ENCODE measurements at places on chromosomes 1 and 21.

- no peak for DNase-seq
These were observed 57.6 kb downstream of the SPSB1 start for GRCh38 chr1:9350013-9350908.

DNA sequence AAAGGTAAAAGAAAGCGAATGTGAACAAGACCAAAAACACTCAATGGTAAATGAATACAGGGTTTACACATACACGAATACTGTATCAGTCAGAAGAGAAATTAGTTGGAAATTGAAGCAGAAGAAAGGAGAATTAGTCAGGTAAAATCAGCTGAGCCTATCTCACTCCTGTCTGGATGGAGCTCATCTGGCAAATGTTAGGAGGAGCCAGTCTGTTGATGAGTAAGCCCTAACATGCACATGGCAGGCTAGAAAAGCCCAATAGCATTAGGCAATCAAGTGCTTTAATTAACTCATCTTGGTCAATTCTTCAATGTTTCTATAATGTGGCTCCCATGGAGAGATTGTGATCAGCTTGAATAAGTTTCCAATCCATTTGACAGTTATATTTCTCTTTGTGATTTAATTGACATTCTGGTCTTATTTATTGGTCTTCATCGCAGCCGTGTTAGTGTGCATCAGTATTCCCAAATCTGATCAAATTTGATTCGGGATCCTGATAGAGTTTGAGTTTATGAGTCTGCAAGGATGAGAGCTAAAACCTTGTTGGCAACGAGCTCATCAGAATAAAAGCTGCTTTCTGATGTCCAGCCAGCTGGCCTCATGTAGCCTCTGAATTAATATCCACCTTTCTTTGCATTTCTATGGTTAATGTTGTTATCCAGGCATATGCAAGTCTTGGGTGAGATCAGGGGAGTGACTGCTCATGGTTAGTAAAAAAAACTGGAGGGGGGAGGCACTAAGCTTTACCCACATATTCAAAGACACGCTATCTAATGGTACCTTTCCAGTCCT lies 22.1 kb upstream of the KCNA10 start:
- DNase-seq: no peak

GRCh38 chr1:218078916-218079315 lies 206.2 kb upstream of the RRP15 start:
- DNase-seq: no peak

- DNase-seq: no peak
These were observed 9.5 kb downstream of the JAK1 start for GRCh38 chr1:64956733-64957441.

GRCh38 chr21:46569081-46569480 lies 35.8 kb downstream of the S100B start:
- no peak for DNase-seq

- no peak for DNase-seq
These were observed 20.1 kb upstream of the COL18A1 start for GRCh38 chr21:45384656-45385548.
